ENCODE measurements at places on chromosomes 13 and 19. TPM values are rescaled to one million over a fixed set of nuclear protein-coding genes. Genes with fewer than 3 reads are reported as not detected.
A peak's percentile ranks its signal among the peaks of the same experiment; 100 is the strongest.

- DNase-seq: no peak
These were observed 31.0 kb downstream of the PAK4 start for GRCh38 chr19:39156326-39157230.

- peak; percentile 87 for DNase-seq
These were observed 63.6 kb downstream of the ZNF429 start for GRCh38 chr19:21568816-21569493.

GRCh38 chr13:20901668-20902437 lies 693 bp downstream of the XPO4 start:
- DNase-seq: peak; percentile 10

DNA sequence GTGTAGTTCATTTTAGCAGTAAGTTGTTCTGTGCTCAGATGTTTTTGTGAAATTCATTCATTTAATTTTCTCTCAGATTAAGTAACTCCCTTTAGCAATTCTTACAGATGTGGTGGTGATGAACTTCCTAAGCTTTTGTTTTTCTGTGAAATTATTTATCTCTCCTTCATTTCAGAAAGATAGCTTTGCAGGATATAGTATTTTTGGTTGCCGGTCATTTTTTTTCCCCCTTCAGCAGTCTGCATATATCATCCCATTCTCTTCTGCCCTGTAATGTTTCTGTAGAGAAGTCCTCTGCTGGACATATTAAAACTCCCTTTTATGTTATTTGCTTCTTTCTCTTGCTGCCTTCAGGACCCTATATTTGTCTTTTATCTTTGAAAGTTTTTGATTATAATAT lies 470.2 kb downstream of the PCDH9 start:
- no peak for DNase-seq

DNA sequence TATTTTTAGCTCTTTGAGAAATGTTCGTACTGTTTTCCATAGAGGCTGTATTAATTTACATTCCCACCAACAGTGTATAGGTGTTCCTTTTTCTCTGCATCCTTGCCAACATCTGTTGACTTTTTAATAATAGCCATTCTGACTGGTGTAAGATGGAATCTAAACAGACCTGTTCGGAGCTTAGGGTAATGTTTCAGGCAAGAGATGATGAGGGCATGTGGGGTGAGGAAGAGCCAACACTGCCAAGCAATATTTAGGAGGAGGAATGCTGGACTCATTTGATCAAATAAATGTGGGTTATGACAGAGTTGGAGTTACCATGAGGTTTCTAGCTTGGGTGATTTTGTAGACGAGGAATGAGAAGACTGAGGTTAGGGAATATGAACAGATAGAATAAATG lies 382.9 kb downstream of the KLF12 start:
- no peak for DNase-seq

DNA sequence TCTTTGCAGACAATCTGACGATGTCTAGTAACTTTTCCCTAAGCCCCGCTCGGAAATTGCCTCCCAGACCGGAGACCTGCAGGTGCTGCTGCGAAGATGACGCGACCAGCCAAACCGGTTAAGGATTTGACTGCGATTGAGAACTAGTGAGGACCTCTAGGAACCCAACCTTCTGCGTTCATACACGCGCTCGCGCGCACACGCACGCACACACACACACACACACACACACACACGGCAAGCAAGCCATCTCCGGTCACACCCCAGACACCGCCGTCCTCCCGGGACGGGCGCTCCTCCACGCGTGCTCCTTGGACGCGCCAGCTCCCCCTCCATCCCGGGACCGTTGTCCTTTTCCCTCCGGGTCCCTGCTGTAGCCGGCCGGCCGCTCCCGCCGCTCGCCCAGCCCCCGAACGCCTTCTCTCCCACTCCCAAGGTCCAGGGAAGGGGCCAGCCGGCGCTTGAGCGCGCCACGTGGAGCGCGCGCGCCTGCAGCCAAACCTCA lies 1.2 kb downstream of the TBC1D4 start:
- DNase-seq: peak; percentile 10

DNA sequence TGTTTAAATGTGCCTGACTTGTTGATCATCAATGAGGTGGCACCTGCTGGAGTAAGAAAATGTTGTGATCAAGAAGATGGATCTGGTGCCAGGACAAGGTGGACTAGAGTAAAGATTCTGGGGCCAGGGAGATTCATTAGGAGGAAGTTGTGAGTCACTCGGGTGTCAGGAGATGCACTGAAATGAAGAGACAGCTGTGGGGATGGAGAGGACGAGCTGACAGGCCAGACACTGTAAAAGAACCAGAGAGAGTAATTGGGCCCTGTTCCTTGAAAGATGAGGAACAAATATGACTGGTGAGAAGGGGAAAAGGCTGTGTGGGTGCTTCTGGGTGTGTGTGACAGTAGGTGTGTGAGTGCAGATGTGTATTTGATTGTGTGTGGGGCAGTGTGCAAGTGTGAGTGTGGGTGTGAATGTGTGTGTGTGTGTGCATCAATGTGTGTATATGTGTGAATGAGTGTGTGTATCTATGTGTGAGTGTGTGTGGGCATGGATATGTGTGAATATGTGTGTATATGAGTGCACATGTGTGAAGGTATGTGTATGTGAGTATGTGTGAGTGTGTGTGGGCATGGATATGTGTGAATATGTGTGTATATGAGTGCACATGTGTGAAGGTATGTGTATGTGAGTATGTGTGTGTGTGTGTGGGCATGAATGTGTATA lies 260.5 kb downstream of the RFC3 start:
- no peak for DNase-seq

GRCh38 chr19:27744926-27745768 lies 1467.8 kb downstream of the UQCRFS1 start:
- DNase-seq: no peak

Gene IGFL3
- polyA plus RNA-seq: not detected

Gene FOXA3
- not detected for polyA plus RNA-seq

DNA sequence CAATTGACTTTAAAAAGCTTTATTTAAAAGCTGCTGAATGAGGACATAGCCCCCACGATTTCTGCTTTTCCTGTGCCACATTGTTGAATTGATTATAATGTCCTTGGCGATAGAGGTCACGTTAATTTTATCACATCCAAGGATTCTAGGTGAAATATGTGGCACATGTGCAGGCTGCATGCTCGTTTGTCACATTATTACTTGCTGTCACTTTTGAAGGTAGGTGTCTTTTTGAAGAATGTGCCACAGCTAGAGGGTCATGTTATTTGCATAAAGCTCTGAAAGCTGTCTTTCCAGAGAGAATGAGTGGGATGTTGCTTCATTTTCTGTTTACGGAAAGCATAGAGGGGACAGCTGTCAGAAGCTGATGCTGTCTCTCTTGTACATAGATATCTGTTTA lies 927.6 kb upstream of the ATXN8OS start:
- DNase-seq: no peak

Gene PBX4
- polyA plus RNA-seq: not detected

Gene MEDAG
- not detected for polyA plus RNA-seq
